Fibroblast of skin of left biceps (primary cell): ENCODE measurements at places on chromosomes 2 and 18.

DNA sequence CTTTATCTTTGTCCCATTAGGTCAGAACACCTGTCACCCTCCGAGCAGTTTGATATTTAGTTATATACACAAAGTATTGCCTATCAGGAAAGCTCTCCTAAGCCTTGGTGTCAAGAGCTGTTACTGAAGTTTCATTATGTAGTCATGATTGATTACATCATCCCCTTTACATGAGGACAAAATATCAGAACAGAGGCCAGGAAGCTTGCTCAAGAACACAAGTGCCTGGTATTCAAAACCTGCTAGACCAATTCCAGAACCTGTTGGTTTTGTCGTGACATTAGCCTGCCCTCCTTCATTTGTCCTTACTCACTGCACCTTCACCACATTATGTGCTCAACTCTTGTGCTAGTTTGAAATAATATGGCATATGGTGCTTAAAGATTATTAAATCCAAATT is 377.1 kb downstream of the CDH19 start:
- DNase-seq, result no peak

DNA sequence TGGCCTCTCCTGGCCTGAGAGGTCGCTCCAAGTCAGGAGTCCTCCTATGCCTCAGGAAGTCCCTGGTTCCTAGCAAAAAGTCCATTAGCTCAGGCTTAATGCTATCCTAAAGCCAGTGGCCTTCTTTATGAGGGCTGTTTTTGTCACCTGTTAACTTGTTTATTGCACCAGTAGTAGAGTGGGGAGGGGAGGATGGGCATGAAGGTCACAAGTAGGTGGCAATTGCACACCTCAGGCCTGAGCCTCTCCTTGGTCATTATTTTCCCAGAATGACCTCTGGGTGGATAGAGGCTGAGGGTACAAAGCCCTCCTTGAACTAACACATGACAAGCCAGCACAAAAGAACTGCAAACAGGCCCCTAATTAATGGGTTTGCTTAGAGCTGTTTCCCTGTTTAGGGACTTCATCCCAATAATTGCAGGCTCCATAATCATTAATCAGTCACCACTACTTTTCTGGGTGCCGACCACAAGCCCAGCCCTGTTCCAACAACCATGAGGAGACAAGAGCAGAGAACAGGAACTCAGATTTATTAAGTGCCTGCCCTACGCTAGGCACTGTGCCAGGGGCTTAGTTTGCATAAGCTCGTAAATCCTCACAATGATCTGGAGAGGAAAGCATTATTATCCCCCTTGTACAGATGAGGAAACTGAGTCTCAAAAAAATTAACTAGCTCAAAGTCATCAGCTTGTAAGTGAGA is 123.0 kb upstream of the PKDCC start:
- DNase-seq, result no peak

DNA sequence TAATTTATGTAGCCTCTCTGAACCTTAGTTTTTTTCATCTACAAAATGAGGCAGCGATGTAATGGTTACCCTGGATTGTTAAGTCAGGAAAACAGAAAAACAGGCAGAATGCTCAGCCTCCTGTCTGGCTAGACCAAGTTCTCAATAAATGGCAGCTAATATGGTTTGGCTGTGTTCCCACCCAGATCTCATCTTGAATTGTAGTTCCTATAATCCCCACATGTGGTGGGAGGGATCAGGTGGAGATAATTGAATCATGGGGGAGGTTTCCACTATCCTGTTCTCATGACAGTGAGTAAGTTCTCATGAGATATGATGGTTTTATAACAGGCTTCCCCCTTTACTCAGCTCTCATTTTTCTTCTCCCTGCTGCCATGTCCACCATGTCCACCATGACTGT is 220.0 kb downstream of the CMPK2 start:
- no peak for DNase-seq

DNA sequence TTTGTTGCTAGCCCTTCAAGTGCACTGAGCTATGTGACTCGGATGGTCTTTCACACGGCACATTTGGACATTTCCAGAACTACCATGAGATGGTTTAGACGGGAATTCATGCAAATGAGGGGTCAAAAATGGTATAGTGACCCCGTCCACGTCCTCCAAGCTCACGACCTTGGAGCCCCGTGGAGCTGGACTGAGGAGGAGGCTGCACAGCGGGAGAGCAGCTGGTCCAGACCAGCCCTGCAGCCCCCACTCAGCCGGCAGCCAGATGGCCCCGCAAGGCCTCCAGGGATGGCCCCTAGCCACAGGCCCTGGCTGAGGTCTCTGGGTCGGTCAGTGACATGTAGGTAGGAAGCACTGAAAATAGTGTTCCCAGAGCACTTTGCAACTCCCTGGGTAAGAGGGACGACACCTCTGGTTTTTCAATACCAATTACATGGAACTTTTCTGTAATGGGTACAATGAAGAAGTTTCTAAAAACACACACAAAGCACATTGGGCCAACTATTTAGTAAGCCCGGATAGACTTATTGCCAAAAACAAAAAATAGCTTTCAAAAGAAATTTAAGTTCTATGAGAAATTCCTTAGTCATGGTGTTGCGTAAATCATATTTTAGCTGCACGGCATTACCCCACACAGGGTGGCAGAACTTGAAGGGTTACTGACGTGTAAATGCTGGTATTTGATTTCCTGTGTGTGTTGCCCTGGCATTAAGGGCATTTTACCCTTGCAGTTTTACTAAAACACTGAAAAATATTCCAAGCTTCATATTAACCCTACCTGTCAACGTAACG is 88.8 kb downstream of the EPAS1 start:
- no peak for DNase-seq

- no peak for DNase-seq
Measured at GRCh38 chr2:43226955-43227829, 786 bp upstream of the ZFP36L2 start.

DNA sequence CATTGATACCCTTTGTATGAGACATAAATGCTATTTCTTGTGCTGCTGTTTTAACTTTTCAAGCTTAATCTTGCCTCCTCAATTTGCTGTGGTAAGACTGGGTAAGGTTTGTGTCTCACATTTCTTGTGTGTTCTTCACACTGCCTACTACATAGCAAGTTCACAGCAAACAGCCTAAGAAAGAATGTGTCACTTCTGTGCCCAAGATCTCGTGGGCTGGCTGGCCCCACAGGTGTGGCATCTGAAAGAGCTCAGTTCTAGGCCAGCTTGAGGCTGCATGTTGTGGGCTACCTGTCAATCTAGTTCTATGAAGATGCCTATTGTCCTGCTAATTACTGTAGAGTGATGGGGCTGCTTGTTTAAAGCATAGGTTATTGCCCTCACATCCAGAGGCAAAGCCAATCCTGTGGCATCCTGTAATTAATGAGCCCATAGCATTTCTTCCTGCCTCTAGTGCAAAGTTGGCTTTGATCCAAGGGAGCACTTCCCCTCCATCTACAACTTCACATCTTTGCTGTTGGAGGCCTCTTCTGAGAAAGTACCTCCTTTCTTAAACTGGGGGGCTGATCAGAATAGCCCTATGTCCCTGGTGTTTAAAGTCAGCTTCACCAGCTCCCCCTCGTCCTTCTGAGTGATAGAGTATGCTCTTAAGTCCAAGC is 40.9 kb upstream of the ASPRV1 start:
- DNase-seq, result no peak

GRCh38 chr18:75358928-75359327 is 68.6 kb downstream of the SMIM21 start:
- no peak for DNase-seq

DNA sequence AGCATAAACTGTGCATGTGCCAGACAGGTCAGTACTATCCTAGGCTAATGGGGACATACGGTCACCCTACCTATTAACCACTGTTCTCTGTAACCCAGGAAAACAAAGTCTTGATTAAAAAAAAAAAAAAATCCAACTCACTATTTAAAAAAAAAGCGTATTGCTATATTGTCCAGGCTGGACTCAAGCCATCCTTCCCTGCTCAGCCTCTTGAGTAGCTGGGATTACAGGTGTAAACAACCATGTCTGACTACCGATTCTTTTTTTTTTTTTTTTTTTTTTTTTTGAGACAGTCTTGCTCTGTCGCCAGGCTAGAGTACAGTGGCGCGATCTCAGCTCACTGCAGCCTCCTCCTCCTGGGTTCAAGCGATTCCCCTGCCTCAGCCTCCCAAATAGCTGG is 11.6 kb downstream of the ATAD2B start:
- no peak for DNase-seq

DNA sequence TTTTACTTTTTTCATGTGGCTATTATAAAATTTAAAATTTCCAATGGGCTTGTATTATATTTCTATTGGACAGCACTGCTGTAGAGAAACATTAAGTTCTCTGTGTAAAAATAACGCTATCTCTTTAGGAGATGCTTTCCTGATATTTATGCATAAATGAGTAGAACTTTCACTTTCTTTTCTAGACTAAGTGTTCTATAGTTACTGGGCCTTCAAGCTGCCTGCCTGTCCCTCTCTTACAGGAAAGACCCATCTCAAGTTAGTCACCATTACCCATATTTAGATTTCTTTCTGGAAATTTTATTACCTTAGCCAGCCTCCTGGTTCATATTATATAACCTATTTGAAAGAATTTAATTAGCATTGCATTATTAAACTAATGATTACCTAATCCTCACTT is 4.8 kb downstream of the ITGA4 start:
- DNase-seq, result no peak

DNA sequence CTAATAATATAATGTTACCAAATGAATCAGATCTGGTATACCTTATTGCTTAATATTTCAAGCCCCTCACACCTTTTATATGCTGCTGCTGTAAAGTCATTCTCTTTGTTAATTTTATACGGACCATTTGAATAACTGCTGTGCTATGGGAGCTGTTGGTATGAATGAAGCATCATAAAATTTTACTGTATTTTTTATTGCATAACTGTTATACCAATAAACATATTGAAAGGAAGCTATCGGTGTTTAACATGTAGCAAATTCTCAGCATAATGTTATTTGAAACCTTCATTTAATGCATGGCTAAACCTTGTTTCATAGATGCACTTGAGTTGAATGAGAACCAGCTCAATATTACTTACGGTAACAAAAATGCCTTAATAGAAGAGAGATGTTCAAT is 1040.3 kb downstream of the SOCS6 start:
- DNase-seq, result no peak

GRCh38 chr18:52716973-52717372 is 377.0 kb downstream of the DCC start:
- no peak for DNase-seq

DNA sequence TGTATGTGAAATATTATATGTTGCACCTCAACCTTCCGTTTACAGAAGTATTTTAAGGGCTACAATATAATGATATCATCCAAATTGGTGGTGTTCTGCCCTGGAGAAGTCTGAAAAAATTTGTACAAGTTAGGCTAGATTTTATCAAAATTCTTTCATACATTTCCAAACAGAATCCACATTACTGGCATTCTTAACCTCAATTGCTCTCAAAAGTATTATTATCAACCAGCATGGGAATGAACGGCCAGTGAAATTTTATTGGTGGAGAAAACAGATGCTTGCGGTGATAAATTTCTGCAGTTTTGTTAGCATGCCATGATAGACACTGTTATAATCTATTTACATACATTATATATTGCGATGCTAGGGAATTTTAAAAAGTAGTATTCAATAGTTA is 88.3 kb upstream of the TFPI start:
- no peak for DNase-seq

DNA sequence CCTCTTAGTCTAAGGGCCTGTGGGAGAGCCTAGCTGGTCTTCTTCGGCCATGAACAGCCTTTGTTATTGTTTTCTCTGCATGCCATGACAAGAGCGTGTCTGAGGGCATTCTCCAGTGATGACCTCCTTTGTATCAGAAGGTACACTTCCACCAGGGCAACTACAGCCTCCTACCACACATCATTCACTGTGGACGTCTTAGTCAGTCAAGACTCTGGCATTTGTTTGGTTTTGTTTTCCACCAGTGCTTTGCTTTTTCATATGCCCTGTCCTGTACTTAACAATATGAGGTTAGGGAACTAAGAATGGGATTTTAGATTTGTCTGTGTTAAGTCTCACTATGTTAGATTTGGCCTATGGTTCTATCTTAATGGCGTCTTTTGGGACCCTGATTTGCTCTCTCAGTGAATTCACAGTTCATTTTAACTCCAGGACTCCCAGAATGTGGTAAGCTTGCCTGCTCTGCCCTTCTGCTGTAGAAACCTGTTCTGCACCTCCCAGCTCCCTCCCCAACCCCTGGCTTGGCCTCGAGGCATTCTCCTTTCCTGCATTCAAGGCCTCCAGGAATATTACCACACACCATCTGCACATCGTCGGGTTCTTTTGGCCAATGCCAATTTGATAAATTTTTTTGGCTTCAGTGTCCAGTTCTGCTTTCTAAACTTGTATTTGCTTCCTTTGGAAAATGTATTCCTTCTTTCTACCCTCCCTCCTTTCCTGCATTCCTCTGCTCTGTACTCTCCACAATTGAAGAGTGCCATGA is 42.8 kb upstream of the IL1R1 start:
- no peak for DNase-seq

- DNase-seq, result peak; percentile 90
Measured at GRCh38 chr2:65056215-65057053, at the start of gene CEP68. TSS of gene CEP68 (plus strand) at chr2:65056416. CDS start at chr2:65069445, 13,029 bp downstream.

DNA sequence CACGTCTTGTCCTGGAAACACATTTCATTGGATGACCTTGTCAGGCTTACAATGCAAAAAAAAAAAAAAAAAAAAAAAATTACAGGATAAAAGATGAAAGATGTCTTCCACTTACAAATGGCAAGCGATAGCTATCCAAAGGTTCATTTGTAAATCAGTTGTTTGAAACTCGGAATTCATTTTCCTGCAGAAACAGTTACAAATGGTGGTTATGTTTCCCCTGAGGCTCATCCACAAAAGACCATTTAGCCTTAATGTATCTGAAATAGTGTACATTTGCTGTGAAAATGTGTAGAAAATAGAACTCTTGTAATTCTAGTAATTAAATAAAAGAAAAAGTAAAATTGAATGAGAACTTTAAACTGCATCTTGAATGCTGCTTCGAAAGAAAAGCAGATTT is 25.9 kb downstream of the DPP10 start:
- no peak for DNase-seq

- DNase-seq, result no peak
Measured at GRCh38 chr2:176291335-176291734, 22.1 kb downstream of the MTX2 start.

DNA sequence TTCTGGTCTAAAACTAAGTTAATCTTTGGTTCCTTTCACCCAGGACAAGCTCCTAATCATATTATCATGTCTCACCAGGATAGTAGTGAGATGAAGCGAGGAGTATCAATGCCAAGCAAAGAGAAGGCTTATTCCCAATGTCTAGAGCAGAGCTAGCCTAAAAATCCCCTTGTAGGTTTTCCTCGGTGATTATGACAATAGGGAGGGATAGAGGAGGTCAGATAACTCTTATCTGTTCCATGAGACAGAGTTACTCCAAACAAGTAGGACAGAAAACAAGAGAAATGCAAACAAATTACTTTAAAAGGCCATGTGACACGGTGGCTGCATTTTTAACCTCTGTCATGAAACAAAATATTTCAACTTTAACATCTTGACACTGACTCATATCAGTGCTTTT is 623.1 kb downstream of the ADCYAP1 start:
- DNase-seq, result no peak

- DNase-seq, result no peak
Measured at GRCh38 chr18:44969214-44969795, 288.6 kb downstream of the SETBP1 start.
